ENCODE measurements at places on chromosomes 11 and 22.
A peak's percentile ranks its signal among the peaks of the same experiment; 100 is the strongest.

DNA sequence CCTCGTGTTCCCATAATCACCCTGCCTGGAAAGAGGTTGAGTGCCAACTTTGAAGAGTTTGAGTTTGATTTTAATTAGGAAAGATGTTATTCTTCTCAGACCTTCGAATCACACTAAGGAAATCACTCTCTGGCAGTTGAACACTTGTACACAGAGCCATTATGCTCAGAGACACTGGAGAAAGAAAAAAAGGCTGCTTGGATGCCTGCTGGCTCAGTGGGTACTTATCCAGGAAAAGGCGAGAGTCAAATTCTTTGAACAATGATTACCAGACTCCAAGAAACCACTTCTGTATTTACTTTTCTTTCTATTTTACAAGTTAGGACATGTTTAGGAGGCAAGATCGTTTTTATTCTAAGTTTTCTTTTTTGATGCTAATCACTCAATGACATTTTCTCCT, 438.5 kb upstream of the FAT3 start:
- DNase-seq: no peak

GRCh38 chr11:61126256-61126655, 24.0 kb downstream of the CD5 start:
- DNase-seq: no peak

GRCh38 chr22:17964156-17964555, 60.2 kb downstream of the MICAL3 start:
- no peak for DNase-seq

GRCh38 chr22:39800790-39801520, 92.6 kb downstream of the ENTHD1 start:
- no peak for DNase-seq

GRCh38 chr11:97231231-97231630, 841.4 kb downstream of the JRKL start:
- no peak for DNase-seq

GRCh38 chr22:17164392-17165024, 5.4 kb upstream of the HDHD5 start:
- no peak for DNase-seq

- DNase-seq: peak; percentile 53
Observed at GRCh38 chr11:130434521-130435223, 6.3 kb upstream of the ADAMTS8 start.

GRCh38 chr11:46051102-46051501, 70.2 kb downstream of the PHF21A start:
- DNase-seq: no peak

GRCh38 chr11:59705294-59705693, 8.4 kb downstream of the OR10V1 start:
- DNase-seq: no peak

GRCh38 chr11:86459682-86460460, 85.2 kb downstream of the CCDC81 start:
- no peak for DNase-seq

DNA sequence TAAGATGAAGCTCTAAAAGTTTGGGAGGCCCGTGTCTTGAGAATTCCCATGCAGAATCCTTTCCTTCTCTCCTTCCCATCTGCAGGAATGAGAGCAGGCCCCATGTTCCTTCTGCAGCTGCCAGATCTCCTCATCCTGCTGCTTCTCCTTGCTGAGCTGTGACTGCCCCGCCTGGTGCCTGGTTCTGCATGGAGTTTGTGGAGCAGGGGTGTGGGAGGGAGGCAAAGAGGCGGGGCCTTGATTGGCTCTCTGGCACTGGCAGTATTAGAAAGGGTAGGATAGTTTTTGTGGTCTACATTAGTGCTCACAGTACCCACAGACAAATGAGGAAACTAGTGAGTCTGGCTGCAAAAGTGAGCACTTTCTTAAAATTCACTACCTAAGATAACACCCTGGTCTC, 91.1 kb upstream of the CLPB start:
- DNase-seq: no peak
